Fibroblast of lung (primary cell): ENCODE measurements at places on chromosomes 1 and 21. TPM values are rescaled to one million over a fixed set of nuclear protein-coding genes. Genes with fewer than 3 reads are reported as not detected.
A peak's percentile ranks its signal among the peaks of the same experiment; 100 is the strongest.

FRRS1 gene
- 27.0 and 32.7 TPM in 2 replicates for total RNA-seq

SIK1 gene
- 0.17 and 0.26 TPM in 2 replicates for total RNA-seq

KLHDC9 gene
- total RNA-seq = 0.77 and 3.0 TPM in 2 replicates

CFHR5 gene
- total RNA-seq = not detected in 2 replicates

LAD1 gene
- not detected in 2 replicates for total RNA-seq

PLA2G2C gene
- total RNA-seq = not detected in 2 replicates

OR14I1 gene
- not detected in 2 replicates for total RNA-seq

PAPPA2 gene
- total RNA-seq = 4.1 and 5.4 TPM in 2 replicates

RGS1 gene
- total RNA-seq = under 0.01 and 0.50 TPM in 2 replicates

CFHR4 gene
- total RNA-seq = not detected in 2 replicates

GRCh38 chr1:117608115-117608615, 2.3 kb downstream of the TENT5C start:
- no peak overlapping the region for H3K27ac ChIP-seq
- no peaks in the 10 kb centered on the region for H3K36me3 ChIP-seq
- no peak for DNase-seq
- H3K4me3 ChIP-seq = no peak overlapping the region
- H3K27me3 ChIP-seq = no peaks in the 10 kb centered on the region

GRCh38 chr1:28087614-28088167, 719 bp downstream of the EYA3 start:
- H3K27ac ChIP-seq = peak overlapping the region; percentile 81
- H3K4me1 ChIP-seq = peaks cover 4% of the 10 kb centered on the region
- H3K36me3 ChIP-seq = no peaks in the 10 kb centered on the region
- peak; percentile 14 for DNase-seq
- H3K27me3 ChIP-seq = no peaks in the 10 kb centered on the region

DNA sequence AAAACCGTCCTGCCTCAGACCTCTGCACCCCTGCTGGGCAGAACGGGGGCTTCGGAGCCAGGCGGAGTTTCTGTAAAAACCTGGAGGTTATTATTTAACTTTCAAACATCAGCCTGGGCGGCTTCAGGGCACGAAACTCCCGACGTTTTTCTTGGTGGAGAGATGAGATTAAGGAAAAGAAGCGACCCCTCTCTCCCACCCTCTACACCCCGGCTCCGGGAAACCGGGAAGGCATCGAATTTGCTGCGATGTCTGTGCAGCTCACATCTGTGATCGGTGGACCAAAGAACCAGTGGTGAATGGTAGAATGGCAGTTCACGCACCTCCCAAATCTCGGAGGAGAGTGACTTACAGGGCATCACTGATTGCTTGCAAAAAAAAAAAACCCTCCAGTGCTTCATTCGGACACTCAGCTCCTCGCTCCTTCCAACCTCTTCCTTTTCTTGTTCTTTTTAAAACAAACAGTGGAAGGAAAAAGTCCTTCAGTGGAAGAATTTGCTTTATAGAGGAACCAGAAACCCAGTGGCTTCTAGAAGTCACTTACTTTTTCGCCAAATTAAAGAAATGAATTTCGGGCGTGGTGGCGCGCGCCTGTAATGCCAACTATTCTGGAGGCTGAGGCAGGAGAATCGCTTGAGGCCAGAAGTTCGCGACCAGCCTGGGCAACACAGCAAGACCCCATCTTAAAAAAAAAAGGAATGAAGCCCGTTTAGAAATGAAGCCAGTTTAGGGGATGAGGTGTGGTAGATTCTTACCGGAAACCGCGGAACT, 884 bp downstream of the PHACTR4 start:
- H3K27me3 ChIP-seq = no peaks in the 10 kb centered on the region
- DNase-seq = peak; percentile 58
- no peaks in the 10 kb centered on the region for H3K36me3 ChIP-seq
- H3K27ac ChIP-seq = peak overlapping the region; percentile 87
- H3K4me3 ChIP-seq = peak overlapping the region; percentile 86

- no peak overlapping the region for H3K4me3 ChIP-seq
- no peak overlapping the region for H3K27ac ChIP-seq
- no peaks in the 10 kb centered on the region for H3K36me3 ChIP-seq
- DNase-seq = no peak
- no peaks in the 10 kb centered on the region for H3K4me1 ChIP-seq
These were observed 29.3 kb downstream of the SLC5A9 start for GRCh38 chr1:48251821-48252220.

DNA sequence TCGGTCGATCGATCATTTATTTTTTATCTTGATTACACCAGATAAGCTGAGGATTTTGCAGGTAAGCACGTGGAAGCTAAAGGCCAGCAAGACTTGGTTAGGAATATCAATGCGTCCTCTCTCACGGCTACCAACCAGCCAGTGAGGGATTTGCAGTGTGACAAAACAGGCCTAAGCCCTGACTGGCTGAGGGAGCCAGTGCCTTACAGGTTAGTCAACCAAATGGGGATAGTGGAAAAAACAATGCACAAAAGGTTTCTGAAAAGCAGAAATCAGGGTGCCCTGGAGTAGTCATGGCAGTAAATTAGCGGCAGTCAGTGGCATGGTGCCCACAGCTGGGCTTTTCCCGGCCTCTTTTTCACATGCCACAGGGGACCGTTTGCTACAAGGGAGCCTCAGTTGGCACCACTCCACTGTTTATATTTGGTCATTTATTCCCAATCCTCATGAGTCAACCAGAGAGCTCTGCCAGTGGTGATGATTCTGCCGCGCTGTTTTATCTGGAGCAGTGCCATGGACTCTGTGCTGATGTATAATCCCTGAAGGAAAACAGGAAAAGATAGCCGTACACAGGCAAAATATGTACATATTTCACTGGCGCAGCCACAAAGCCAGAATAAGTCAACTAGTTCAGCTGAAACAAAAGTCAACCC, 167.6 kb downstream of the RHOU start:
- H3K4me3 ChIP-seq = no peak overlapping the region
- no peaks in the 10 kb centered on the region for H3K36me3 ChIP-seq
- peaks cover 7% of the 10 kb centered on the region for H3K27me3 ChIP-seq
- peak; percentile 97 for DNase-seq
- no peak overlapping the region for H3K27ac ChIP-seq

- no peaks in the 10 kb centered on the region for H3K27me3 ChIP-seq
- H3K36me3 ChIP-seq = no peaks in the 10 kb centered on the region
- no peak for DNase-seq
- no peaks in the 10 kb centered on the region for H3K4me1 ChIP-seq
- no peak overlapping the region for H3K27ac ChIP-seq
These were observed 40.4 kb upstream of the ACTRT2 start for GRCh38 chr1:2980849-2981248.

DNA sequence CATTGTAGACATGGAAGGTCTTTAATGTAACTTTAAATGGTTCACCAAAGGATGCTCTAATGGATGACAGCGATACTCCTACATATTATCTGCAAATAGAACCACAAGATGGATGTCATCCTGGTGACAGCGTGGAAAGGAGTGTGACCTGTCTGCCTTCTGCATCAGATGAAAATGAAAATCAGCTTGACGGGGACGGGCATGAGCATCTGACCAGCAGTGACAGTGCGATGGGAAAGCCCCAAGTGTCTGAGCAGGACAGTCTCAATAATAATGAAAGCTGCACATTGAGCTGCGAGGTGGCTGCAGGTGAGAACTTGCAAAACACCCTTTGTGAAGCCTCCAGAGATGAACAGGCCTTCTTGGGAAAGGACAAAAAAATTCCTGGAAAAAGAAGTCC, 25.2 kb downstream of the CNST start:
- H3K27ac ChIP-seq = peak overlapping the region; percentile 67
- peaks cover 16% of the 10 kb centered on the region for H3K4me1 ChIP-seq
- no peaks in the 10 kb centered on the region for H3K27me3 ChIP-seq
- no peak overlapping the region for H3K4me3 ChIP-seq
- no peak for DNase-seq

- H3K36me3 ChIP-seq = no peaks in the 10 kb centered on the region
- DNase-seq = no peak
These were observed 88.7 kb upstream of the IFFO2 start for GRCh38 chr1:19044975-19045831.

- H3K27me3 ChIP-seq = no peaks in the 10 kb centered on the region
- DNase-seq = no peak
- no peak overlapping the region for H3K4me3 ChIP-seq
These were observed 150.3 kb downstream of the AMY1C start for GRCh38 chr1:103900005-103900404.

- H3K36me3 ChIP-seq = no peaks in the 10 kb centered on the region
- H3K27ac ChIP-seq = no peak within 1 kb of the TSS
- H3K4me1 ChIP-seq = no peaks in the 10 kb centered on the region
- no peak within 1 kb of the TSS for H3K4me3 ChIP-seq
These were observed at the start of gene NHLH1 for GRCh38 chr1:160366731-160367515. NHLH1 (plus strand) TSS chr1:160367071; CDS start chr1:160370732, 3,661 bp downstream.

- peaks cover 7% of the 10 kb centered on the region for H3K36me3 ChIP-seq
- no peak overlapping the region for H3K27ac ChIP-seq
- H3K4me1 ChIP-seq = peaks cover 21% of the 10 kb centered on the region
- H3K27me3 ChIP-seq = no peaks in the 10 kb centered on the region
- no peak overlapping the region for H3K4me3 ChIP-seq
These were observed 19.4 kb upstream of the SRSF4 start for GRCh38 chr1:29200906-29201594.

GRCh38 chr1:176847052-176847451, 317.5 kb downstream of the ASTN1 start:
- no peak overlapping the region for H3K27ac ChIP-seq
- H3K4me3 ChIP-seq = no peak overlapping the region
- H3K27me3 ChIP-seq = no peaks in the 10 kb centered on the region

DNA sequence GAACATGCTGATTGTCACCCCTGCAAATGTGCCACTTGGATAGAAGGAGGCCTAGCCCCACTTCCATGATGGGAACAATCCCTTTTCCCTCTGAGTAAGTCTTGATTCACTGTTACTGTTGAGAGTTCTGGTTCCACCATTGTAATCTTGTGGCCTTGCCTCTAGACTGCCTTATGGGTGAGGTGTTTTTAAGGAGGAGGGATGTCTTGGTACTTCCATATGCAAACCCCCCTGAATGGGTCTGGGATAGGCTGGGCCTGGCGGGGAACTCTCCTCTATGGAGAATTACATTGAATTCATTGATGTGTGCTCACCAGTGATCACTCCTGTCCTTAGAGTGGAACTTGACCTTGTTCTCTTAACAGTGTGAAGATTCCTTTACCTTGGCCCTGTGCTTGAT, 5.8 kb downstream of the GALNT2 start:
- H3K27ac ChIP-seq = peak overlapping the region; percentile 54
- no peaks in the 10 kb centered on the region for H3K27me3 ChIP-seq
- DNase-seq = no peak
- H3K36me3 ChIP-seq = no peaks in the 10 kb centered on the region
- H3K4me1 ChIP-seq = peaks cover 18% of the 10 kb centered on the region

GRCh38 chr1:54528613-54529012, 19.4 kb upstream of the ACOT11 start:
- no peak for DNase-seq
- H3K36me3 ChIP-seq = no peaks in the 10 kb centered on the region
- H3K4me1 ChIP-seq = no peaks in the 10 kb centered on the region
- no peaks in the 10 kb centered on the region for H3K27me3 ChIP-seq
- H3K27ac ChIP-seq = no peak overlapping the region

GRCh38 chr1:35866991-35867390, 16.0 kb upstream of the AGO1 start:
- H3K27ac ChIP-seq = no peak overlapping the region
- H3K27me3 ChIP-seq = no peaks in the 10 kb centered on the region
- no peak overlapping the region for H3K4me3 ChIP-seq
- no peak for DNase-seq
- H3K36me3 ChIP-seq = no peaks in the 10 kb centered on the region

- H3K27ac ChIP-seq = no peak overlapping the region
- no peaks in the 10 kb centered on the region for H3K27me3 ChIP-seq
- H3K4me3 ChIP-seq = no peak overlapping the region
- no peaks in the 10 kb centered on the region for H3K36me3 ChIP-seq
- H3K4me1 ChIP-seq = no peaks in the 10 kb centered on the region
These were observed 3.3 kb downstream of the MX1 start for GRCh38 chr21:41429305-41429704.

DNA sequence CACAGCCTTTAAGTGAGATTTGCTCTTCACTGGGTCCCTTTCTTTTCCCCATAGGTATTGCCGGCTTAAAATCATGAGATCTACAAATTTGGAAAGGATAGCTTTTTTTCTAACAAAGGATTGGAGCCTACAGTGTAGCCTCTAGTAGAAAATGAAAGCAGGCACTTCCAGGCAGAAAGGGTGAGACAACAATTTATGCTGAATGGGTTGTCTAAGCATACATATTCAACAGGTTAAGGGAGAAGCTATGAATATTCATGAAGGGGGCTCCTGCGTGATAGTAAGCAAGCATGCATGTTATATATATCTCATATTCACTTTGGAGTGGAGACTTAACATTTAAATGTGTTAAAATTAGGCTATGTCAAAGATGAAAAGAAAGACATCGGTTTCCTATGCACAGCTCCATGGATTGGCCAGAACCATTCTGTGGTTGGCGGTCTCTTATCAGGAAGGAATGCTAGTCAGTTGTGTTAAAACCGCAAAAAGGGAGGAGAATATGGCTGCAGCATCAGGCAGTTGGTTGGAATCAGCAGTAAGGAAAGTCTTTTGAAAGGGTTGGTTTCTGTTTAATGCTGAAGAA, 66.0 kb downstream of the VCAM1 start:
- no peaks in the 10 kb centered on the region for H3K36me3 ChIP-seq
- H3K4me1 ChIP-seq = no peaks in the 10 kb centered on the region
- no peak overlapping the region for H3K4me3 ChIP-seq
- H3K27ac ChIP-seq = no peak overlapping the region

DNA sequence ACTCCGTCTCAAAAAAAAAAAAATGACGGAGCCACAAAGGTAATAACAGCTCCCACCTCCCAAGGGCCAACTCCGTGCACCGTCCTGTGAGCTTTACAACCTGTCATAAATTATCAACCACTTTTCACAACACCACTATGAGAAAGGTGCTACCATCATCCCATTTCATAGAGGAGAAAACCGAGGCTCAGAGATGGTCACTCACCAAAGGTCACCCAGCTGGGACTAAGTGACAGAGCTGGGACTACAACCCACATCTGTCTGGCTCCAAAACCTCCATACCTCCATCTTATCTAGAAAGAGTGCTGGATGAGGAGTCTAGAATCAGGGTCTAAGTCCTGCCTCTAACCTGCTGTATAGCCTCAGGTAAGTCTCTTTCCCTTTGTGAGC, 43.6 kb upstream of the ECE1 start:
- H3K27me3 ChIP-seq = no peaks in the 10 kb centered on the region
- no peak for DNase-seq
- peak overlapping the region; percentile 79 for H3K27ac ChIP-seq
- peaks cover 4% of the 10 kb centered on the region for H3K36me3 ChIP-seq

- no peaks in the 10 kb centered on the region for H3K27me3 ChIP-seq
- H3K27ac ChIP-seq = no peak overlapping the region
- no peak for DNase-seq
- H3K36me3 ChIP-seq = no peaks in the 10 kb centered on the region
These were observed 144.5 kb upstream of the RUNX3 start for GRCh38 chr1:25074351-25075227.
